ENCODE measurements at places on chromosomes 6 and 20.

DNA sequence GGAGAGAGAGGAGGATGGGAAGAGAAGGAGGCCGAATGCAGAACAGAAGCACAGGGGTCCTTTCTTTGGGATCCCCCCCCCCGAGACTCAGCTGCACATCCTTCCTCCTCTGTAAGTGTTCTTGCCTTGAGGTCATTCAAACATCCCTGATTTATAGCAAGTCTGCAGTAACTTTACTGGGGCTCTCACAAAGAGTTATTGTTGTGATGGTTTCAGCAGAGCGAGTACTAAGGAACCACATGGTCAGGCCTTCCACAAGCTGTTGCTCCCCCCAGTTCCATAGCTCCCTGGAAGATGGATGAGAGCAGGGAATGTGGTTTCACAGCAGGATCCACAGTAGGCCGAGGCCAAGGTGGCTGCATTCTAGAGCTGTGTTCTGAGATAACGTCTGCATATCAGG lies 351.4 kb upstream of the CDH4 start:
- DNase-seq, result no peak

- no peak for DNase-seq
Measured at GRCh38 chr6:3407840-3408239, 49.0 kb downstream of the SLC22A23 start.

GRCh38 chr20:60630609-60631008 lies 621.5 kb upstream of the CDH4 start:
- DNase-seq, result no peak

DNA sequence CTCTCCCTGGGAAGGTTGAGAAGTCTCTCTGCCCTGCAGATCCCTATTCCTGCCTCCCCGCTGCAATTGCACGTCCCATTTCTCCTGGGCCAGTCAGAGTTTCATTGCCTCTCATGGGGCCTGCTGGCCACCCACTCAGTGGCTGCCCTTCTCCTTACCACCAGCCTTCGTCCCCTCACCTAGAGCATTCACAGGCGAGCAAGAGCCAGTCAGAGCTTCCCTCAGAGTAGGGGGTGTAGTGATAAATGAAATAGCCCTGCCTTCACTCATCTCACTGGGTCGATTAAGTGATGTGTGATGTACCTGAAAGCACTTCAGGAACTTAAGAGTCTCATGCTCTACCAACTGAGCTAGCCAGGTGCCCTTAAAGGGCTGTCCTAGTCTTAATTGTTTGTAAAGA lies 52.0 kb upstream of the FANCE start:
- DNase-seq, result no peak

- DNase-seq, result no peak
Measured at GRCh38 chr6:7846966-7847818, 63.4 kb downstream of the TXNDC5 start.

DNA sequence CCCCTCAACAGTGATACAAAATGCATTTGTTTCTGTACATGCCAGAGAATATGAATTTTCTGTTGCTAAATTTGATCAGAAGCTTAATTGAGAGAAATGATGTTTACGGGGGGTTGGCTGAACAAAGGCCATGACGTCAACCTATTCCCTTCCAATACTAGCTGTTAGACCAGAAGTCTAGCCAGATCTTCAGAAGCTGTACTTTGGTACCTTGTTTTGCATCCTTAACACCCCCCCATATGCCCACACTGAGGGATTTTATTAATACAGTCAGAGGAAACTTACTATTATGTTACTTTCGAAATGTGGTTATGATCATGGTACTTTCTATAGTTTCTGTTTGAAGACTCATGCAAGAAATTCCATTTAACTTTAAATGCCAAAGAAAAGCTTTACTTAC lies 3.1 kb downstream of the NCOA7 start:
- peak; percentile 32 for DNase-seq

DNA sequence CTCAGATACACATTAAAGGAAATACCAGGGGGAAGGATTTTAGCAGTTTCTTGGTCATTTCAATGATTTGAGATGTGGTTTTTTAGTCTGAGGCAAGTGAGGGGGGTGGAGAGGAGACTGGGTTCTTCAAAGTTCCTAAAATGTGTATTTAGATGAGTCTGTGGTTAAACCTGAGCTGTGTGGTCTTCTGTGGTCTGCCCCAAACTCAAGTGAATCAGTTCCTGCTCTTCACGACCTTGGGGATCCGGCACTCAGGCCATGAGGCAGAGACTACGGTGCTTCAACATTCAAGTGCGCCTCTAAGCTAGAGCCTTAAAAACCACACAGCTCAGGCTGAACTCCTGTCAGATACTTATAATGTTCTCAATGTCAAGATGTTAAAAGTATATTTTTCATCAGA lies 406.7 kb downstream of the LMBRD1 start:
- DNase-seq, result no peak

- DNase-seq, result no peak
Measured at GRCh38 chr6:113723182-113723581, 134.0 kb upstream of the MARCKS start.

GRCh38 chr6:134707342-134708031 lies 242.4 kb downstream of the ALDH8A1 start:
- DNase-seq, result peak; percentile 59
